ENCODE measurements at places on chromosomes 11 and 22.

DNA sequence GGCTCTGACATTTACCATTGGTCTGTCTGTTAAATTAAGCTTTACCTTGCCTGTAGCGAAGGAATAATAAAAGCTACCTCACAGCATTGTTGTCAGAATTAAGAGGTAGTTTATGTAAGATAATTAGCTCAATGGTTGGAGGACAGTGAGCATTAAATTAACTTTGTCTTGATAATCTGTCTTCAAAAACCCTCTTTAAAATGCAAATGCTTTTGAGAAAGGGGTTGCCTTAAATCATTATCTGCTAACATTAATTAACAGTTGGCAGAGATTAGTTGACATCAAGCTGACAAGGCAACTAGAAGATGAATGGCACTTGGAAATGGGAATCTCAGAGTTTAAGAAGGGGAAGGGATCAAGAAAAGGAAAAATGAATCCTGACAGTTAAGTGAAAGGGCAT is 761.1 kb upstream of the ARHGAP42 start:
- DNase-seq, result no peak

DNA sequence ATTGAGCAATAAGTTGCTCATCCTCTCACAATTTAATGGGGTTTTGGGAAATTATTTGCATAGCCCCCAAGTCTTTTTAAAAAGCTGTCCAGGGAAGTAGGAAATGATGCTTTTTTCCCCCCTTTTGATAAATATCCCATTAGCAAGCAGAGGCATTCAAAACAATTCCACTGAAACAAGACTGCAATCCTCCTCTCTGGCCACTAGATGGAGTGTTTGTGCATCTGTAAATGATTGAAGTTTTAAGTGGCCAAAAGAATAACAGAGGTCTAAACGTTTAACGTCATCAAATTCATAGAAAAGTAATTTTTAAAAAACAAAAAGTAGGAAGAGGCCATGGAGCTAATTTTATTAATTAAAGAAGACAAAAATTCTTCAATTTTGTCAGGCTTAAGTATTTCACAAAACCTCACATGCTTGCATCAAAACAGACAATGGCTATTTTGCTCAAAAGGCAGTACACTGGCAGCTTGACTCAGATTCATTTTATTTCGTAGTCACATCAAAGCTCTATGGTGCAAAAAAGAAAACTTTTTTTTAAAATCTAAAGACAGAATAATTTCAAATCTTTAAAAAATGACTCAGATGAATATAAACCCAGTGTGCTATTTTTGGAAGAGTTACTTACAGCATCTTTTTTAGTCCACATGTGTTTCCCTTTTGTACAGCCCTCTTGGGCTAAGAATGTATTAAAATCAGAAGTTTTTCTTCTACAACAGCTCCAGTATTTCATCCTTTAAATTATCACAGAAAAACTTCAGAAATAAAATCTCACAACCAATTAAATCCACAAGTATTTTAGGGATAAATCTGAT is 17.8 kb downstream of the CHORDC1 start:
- peak; percentile 43 for DNase-seq

DNA sequence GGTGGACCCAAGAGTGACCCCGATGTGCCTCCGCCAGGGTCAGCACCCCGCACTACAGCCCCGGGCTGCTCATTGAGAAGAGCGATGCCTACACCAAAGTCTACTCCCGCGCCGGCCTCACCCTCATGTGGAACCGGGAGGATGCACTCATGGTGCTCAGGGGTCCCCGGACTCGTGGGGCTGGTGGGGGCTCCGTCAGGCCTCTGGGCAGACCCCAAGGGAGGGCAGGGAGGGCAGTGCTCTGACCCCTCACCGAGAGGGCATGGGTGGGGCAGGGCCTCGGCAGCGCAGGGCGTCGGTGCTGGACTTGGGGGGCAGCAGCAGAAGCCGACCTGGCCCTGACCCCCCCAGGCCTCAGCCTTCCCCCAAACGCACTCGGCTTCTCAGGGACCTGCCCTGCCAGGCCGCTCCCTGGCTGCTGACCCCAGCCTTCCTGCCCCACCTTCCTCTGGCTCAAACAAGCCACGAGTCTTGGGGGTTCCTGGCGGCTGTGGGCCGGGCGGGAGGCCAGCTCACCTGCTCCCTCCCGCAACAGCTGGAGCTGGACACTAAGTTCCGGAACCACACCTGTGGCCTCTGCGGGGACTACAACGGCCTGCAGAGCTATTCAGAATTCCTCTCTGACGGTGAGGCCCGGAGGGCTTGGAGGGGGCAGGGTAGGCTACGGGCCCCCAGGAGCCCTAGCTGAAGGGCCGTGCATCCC is 2.9 kb downstream of the MUC2 start:
- DNase-seq, result no peak

- no peak for DNase-seq
Measured at GRCh38 chr11:71245601-71246391, 6.6 kb downstream of the SHANK2 start.

- DNase-seq, result no peak
Measured at GRCh38 chr11:118980191-118980881, 8.8 kb downstream of the FOXR1 start.

Data from NCI-H526 treated with DMSO at 0.1 percent for 48 hours (cell line).